Transverse colon (tissue), 4 donors: ENCODE measurements at places on chromosomes 7 and 10. TPM values are rescaled to one million over a fixed set of nuclear protein-coding genes. Genes with fewer than 3 reads are reported as not detected.

Gene CTTNBP2
- total RNA-seq = 6.2 TPM

DNA sequence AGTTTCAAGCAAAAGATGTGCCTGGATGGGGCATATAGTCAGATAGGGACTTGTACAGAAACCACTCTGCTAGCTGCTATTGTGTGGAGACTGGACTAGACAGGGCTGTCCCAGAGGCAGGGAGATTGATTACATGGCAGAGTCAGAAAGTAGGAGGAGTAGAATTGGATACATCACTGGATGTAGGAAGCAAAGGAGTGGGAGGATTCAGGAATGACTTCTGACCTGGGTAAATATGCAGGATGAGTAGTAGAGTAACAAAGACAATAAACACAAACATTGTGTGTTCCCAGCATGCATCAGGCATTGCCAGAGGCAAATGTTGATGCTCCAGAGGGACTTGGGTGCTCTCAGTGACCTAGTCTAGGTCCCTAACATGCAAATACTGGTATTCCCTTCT is 30.9 kb upstream of the MAT1A start:
- no peaks in the 10 kb centered on the region for H3K4me1 ChIP-seq
- no peaks in the 10 kb centered on the region for H3K36me3 ChIP-seq
- H3K27ac ChIP-seq = no peak overlapping the region
- DNase-seq = no peak
- H3K27me3 ChIP-seq = no peaks in the 10 kb centered on the region
- H3K4me3 ChIP-seq = no peak overlapping the region

Gene KCND2
- total RNA-seq = 0.32 TPM

Gene CALY
- total RNA-seq = 0.82 TPM

DNA sequence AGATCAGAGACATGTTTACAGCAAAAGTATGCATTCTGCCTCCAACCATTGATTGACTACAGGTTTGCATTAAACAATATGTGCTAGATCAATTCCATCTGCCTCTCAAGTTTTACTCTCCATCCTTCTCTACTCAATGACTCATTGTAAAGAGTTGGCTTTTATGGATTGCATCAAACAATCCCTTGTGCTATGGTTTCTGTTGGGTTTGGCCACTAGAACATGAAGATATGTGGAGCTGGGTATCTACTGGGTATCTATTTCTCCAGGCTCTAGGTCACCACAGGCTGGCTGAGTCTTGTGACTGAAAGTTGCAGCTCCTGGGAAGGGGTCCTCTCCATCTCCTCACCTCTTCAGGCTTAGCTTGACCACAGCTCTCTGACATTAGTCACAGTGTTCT is 204.7 kb downstream of the DGKI start:
- no peak overlapping the region for H3K4me3 ChIP-seq
- no peaks in the 10 kb centered on the region for H3K4me1 ChIP-seq
- no peaks in the 10 kb centered on the region for H3K27me3 ChIP-seq

GRCh38 chr7:8176370-8177081 is 85.4 kb downstream of the ICA1 start:
- DNase-seq = peak; percentile 39
- no peaks in the 10 kb centered on the region for H3K36me3 ChIP-seq
- H3K27me3 ChIP-seq = no peaks in the 10 kb centered on the region
- H3K4me3 ChIP-seq = no peak overlapping the region
- H3K27ac ChIP-seq = peak overlapping the region; percentile 56

DNA sequence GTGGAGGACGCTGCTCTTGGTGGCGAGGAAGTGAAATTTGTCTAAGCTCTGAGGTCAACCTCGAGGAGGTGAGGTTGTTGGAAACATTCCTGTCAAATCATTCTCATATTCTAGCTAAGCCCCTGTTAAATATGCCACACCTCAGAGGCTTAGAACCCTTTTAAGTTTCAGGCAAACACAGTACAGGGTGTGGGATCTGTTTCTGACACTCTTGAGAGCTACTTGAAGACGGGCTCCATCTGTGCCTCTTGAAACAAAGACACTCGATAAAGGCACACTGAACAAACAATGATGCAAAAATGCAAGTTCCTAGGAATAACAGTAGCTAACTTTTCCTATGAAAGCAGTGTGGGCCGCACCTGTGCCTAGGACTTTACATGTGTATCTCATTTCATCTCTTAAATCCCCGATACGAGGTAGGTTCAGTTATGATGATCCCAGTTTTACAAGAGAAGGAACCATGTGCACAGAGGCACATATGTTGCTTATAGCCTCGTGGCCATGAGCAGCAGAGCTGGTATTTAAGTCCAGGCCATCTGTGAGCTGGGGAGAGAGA is 299.2 kb downstream of the CCDC3 start:
- no peaks in the 10 kb centered on the region for H3K27me3 ChIP-seq
- DNase-seq = no peak
- H3K4me1 ChIP-seq = peaks cover 9% of the 10 kb centered on the region
- no peaks in the 10 kb centered on the region for H3K36me3 ChIP-seq
- no peak overlapping the region for H3K4me3 ChIP-seq

Gene ANKRD7
- total RNA-seq = 1.4 TPM

GRCh38 chr7:155194382-155195140 is 103.1 kb upstream of the INSIG1 start:
- H3K4me3 ChIP-seq = no peak overlapping the region
- H3K4me1 ChIP-seq = no peaks in the 10 kb centered on the region
- no peaks in the 10 kb centered on the region for H3K36me3 ChIP-seq
- no peak overlapping the region for H3K27ac ChIP-seq
- peaks cover 25% of the 10 kb centered on the region for H3K27me3 ChIP-seq

DNA sequence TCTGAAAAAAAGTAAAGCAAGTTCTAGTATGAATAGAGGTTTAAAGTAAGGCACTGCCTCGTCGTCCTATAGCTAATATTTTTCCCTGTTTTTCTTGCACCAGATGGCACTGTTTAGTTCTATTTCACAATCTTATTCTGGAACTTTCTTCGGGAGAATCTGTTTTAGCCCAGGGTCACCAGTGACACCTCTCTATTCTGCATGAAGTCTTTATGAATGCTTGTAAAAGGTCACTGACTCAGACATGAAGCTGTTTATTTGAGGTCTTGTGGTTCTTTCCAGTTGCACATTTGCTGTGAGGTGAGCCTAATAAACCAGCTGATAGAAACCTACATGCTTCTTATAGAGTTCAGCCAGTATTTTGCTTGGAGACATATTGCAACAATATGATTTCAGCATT is 444.3 kb downstream of the AUTS2 start:
- no peaks in the 10 kb centered on the region for H3K27me3 ChIP-seq
- no peaks in the 10 kb centered on the region for H3K36me3 ChIP-seq
- H3K4me3 ChIP-seq = no peak overlapping the region
- H3K4me1 ChIP-seq = peaks cover 17% of the 10 kb centered on the region
- H3K27ac ChIP-seq = no peak overlapping the region

Gene FOXP2
- total RNA-seq = 20.5 TPM

Gene ADAM22
- 3.8 TPM for total RNA-seq

Gene ACTR3C
- 19.9 TPM for total RNA-seq

GRCh38 chr10:43683451-43684291 is 35.0 kb upstream of the ZNF32 start:
- H3K4me1 ChIP-seq = no peaks in the 10 kb centered on the region
- H3K4me3 ChIP-seq = no peak overlapping the region
- no peaks in the 10 kb centered on the region for H3K27me3 ChIP-seq
- H3K27ac ChIP-seq = no peak overlapping the region
- no peaks in the 10 kb centered on the region for H3K36me3 ChIP-seq
- DNase-seq = no peak

DNA sequence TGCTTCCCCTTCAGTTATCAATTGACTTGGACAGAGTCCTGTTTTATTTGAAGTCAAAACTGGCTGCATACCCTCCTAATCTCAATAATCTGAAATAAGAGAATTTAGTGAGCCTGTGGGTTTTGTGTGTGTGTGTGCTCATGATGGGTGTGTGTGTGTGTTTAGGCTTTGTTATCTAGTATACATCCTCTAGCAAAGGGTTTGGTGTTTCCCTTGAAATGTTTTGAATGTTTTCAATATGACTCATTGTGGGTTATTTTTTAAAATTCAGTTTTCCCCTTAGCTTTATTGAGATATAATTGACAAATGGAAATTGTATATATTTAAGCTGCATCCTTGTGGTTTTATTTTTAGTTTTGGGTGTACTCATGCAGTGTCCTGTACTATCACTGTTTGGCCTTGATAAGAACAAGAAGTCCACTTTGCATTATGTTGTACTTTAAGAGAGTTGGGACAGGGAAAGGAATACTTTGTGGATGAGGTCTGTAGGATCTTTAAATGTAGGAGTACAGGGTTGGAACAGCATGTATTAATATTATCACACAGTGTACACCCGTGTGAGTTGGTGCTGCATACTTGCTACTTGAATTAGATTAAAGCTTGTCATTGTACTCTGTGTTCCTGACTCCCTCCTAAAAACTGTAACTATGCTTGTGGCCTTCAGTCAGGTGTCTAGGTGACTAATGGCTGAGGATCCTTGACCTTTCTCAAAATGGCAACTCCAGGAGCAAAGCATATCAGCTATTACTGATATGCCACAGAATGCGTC is 58.3 kb downstream of the VCL start:
- peaks cover 36% of the 10 kb centered on the region for H3K4me1 ChIP-seq
- no peak overlapping the region for H3K4me3 ChIP-seq
- no peaks in the 10 kb centered on the region for H3K27me3 ChIP-seq

Gene MYO1G
- total RNA-seq = 2.5 TPM

- H3K36me3 ChIP-seq = no peaks in the 10 kb centered on the region
- no peak overlapping the region for H3K27ac ChIP-seq
These were observed 11.6 kb downstream of the PALD1 start for GRCh38 chr10:70490142-70490541.

Gene SPDYE16
- not detected for total RNA-seq

DNA sequence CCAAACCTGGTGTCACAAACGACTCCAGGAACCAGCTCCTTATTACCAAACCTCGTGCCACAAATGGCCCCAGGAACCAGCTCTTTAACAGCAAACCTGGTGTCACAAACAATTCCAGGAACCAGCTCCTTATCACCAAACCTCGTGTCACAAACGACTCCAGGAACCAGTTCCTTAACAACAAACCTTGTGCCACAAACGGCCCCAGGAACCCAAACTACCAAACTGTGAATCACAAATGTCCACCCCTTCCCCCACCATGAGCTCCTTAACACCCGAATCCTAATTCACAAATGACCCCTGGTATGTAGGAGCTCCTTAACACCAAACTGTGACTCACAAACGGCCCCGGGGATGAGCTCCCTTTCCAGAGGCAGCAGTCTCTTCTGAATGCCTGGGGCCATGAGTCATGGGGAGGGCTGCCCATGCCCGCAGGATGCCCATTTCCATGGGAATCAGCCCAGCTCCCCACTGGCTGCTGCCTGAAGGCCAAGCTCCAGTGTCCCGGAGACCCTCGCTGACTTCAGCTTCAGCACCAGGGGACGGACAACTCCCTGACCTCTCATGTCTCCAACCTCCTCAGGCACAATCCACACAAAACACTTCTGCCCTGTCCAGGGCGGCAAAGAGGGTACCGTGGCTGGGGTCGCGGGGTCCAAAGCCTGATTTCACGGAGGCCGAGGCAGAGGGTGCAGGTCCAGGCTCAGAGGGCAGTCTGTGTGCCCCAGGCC is 213.1 kb downstream of the ELFN1 start:
- H3K27ac ChIP-seq = no peak overlapping the region
- DNase-seq = no peak
- H3K27me3 ChIP-seq = no peaks in the 10 kb centered on the region
- H3K4me1 ChIP-seq = no peaks in the 10 kb centered on the region

- H3K27ac ChIP-seq = no peak overlapping the region
These were observed 145.9 kb downstream of the PRKAG2 start for GRCh38 chr7:151731022-151731441.

- H3K27ac ChIP-seq = no peak overlapping the region
- DNase-seq = no peak
- H3K4me1 ChIP-seq = no peaks in the 10 kb centered on the region
- H3K27me3 ChIP-seq = no peaks in the 10 kb centered on the region
- no peaks in the 10 kb centered on the region for H3K36me3 ChIP-seq
These were observed 502.6 kb downstream of the NRG3 start for GRCh38 chr10:82377608-82378007.

Gene ITGB1
- total RNA-seq = 135 TPM
